Adipocyte (in vitro differentiated cells): ENCODE measurements at places on chromosomes 4 and X.

DNA sequence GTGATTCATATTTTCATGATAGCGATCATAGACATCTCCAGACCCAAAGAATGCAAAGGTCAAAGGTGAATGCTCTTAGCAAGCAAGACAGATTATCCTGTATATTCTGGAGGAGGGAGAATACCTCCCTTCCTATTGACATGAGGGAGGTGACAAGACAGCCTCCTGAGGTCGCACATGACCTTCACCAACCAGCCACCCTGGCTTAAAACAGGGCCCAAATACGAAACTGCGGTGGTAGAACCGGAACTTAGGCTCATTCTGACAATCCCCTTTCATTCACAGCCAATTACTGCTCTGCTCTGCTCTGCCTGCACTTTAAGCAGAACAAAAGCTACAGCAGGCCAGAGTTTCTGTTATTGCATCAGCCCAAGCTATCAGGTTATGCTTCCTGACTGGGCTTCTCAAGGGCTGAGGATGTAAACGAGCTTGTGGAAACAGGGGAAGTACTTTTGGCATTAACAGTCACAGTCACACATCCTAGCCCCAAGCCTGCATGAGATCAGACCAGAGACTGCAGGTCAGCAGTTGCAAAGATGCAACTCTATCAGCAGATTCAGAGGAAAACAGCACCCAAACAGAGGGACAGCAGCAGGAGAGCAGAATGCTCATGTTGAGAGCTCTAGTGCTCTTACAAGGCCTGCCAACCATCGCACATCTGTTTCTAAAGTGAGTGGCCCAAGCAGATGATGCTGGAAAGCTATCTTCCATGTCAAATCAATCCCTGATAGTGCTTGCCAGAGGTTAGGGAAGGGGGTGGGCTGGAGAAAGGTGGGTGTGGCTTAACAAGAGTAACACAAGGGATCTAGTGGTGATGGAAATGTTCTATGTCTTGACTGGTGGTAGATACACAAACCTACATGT is 51.3 kb upstream of the MAP3K15 start:
- DNase-seq: peak; percentile 60

GRCh38 chrX:629230-630006 is 1.2 kb upstream of the SHOX start:
- no peak for DNase-seq

DNA sequence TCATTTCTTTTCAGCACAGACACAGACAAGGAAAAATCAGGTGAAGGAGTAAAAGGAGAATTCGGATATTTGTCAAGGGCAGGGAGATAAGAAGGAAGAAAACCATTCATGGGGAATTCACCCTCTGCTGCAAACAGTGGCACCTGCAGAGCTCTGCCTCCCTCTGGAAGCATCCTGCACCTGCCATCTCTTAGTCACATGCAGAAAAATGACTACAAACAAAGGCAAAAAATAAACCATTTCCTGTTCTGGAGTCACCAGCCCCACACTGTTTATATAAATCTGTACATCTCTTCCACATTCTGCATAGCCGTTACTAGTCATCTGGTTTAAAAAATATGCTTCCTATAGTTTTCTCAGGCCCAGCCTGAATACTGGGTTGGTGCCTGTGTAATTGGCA is 205.3 kb downstream of the ARAP2 start:
- DNase-seq: no peak

DNA sequence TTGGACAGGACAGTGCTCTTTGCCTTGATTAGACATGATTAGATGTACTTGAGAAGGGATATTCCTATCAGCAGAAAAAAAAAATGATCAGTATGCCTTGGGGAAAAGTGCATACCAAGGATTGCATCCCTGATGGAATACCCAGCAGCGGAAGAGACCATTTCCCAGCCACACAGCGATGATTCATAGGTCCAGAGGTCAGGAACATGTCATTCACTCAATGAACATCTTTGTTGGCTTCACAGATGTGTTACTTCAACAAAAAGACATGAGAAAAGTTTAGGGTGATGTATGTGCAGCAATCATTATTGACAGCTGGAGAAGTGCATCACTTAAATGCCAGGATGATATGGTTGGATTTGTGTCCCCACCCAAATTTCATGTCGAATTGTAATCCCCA is 293.5 kb downstream of the ZNF674 start:
- peak; percentile 12 for DNase-seq

GRCh38 chr4:105426187-105426897 is 47.5 kb downstream of the PPA2 start:
- no peak for DNase-seq

- no peak for DNase-seq
These were observed 12.9 kb upstream of the ADH4 start for GRCh38 chr4:99156992-99157391.

DNA sequence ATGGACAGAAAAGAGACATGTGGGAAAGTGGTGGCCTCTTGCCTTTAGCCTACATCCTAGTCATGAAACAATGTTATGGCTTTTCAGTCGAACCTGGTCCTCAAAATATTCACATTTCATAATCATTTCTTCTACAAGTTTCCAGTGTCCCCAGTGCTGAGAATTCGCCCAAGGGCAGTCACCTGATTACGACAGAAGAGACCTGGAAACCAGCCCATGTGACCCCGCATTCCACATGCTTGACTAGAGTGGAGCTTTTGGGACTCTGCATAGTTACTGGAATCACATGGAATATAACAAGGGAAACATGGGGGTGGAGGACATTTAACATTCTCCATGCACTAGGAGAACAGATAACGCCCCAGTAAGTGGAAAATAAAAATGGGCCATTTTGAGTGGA is 100.1 kb downstream of the PPARGC1A start:
- DNase-seq: no peak

DNA sequence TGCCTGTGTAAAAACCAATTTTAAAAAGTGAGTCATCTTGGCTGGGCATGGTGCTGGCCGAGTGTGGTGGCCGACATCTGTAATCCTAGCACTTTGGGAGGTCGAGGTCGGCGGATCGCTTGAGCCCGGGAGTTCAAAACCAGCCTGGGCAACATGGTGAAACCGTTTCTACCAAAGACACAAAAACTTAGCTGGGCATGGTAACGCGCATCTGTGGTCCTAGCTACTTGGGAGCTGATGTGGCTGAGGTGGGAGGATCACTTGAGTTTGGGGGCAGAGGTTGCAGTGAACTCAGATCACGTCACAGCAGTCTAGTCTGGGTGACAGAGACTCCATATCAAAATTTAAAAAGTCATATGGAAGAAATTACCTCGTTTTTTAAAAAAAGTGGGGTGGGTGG is 7.6 kb downstream of the RLIM start:
- no peak for DNase-seq

DNA sequence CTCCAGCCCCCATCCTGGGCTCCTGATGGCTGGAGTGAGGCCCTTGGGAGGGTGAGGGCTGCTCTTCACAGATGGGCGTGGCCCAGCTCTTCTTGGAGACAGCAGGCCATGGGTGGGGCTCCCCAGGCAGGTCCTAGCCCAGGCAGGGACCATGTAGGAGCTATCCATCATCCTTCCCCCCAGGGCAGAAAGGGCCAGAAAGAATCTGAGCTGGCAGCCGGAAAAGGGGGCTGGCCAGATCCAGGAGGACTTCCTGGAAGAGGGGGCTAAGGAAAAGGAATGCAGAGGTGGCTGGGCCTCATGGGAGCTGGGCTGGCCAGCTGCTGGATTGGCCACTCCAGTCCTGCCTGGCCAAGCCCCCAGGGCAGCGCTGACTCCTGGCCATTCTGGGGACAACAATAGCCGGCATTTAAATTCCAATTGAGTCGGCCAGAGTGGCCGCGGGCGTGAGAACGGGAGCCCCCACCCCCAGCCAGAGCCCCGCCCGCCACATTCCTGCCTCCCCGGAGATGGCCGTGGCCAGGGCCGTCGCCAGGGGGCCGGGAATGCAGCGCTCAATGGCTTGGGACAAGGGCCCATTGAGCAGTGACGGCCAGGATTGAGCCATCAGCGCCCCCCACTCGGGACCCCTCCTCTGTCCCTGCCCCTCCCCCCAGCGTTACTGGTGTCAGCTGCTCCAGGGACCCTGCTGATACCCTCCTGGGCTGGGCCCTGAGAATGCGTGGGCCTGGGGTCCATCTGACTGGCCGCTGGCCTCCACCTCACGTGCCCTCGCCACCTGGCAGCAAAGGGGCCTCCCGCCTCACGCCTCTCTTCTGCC is 15.1 kb upstream of the FGFR3 start:
- DNase-seq: peak; percentile 60

GRCh38 chrX:106170318-106170717 is 2.2 kb downstream of the PWWP3B start:
- peak; percentile 29 for DNase-seq

DNA sequence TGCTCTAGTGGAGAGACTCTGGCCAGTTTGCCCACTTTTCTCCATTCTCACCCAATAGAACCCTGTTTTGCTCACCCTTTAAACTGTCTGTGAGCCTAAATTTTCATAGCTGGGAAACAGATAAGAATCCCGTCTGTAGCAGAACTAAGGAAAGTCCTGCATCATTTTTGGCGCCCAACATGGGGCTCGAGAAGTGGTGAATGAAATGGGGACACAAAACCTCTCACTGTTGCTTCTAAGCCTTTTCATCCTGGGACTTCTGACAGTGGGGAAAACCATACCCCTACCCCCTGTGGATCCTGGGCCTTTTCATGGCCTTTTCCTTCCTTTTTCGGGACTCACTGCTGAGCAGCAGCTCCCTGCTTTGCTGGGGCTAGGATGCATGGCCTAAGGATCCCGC is 189.9 kb downstream of the INPP4B start:
- DNase-seq: peak; percentile 15

DNA sequence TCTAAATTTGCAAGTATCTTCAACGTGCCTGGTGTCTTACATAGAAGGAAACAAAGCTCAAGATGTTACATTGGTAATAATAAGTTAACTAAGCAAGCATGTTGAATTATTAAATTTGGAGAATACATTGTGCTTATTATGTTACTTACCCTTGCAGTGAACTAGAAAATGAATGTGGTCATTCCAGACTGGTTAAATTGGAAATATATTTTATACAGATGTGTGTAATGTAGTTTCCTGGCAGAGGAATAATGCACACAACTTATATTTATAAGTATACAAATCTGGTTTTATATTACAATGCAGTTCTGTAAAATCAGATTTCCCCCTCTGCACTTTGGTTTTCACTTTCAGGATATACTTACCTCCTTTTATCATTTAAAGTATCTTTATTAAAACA is 159.9 kb upstream of the SLIT2 start:
- DNase-seq: peak; percentile 29

GRCh38 chr4:102819588-102820365 is 7.6 kb downstream of the UBE2D3 start:
- no peak for DNase-seq

- DNase-seq: no peak
These were observed 25.2 kb downstream of the BMX start for GRCh38 chrX:15525664-15526416.

DNA sequence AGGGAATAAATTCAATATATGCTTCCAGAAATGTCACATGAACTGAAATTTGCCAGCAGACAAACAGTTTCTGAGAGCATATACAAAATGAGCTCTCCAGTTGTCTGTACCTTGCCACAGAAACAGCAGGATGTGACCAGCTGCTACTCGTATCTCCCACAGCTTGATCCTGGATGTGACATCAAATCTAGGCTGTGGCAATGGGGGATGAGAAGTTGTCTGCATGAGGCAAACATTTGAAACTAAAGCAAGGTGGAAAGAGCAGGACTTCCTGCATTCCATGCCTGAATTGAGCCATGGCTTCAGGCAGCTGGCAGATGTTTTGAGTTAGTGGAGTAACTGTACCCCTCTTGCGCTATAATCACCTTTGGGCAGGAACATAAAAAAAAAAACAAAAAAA is 1724.0 kb downstream of the RPA4 start:
- no peak for DNase-seq

GRCh38 chr4:16196482-16197393 is 29.5 kb downstream of the TAPT1 start:
- DNase-seq: peak; percentile 85

DNA sequence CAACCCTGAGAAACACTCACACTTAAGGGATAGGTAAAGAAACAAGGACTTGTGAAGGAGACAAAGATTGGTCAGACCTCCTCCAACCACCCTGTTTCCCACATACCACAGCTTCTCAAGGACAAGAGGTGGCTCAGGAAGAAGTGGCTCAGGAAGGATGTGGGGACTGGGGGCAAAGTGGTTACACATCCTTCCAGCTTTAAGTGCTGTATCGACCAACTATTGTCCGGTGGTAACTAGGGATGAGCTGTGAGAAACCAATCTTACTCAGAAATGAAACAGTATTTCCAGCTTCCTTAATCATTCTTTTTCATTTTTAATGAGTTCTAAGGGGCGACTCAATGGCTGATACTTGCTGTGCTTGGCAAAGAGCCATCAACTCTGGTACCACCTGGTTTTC is 8.5 kb upstream of the LHFPL1 start:
- no peak for DNase-seq

GRCh38 chrX:1734806-1735205 is 119.9 kb downstream of the ASMT start:
- no peak for DNase-seq

DNA sequence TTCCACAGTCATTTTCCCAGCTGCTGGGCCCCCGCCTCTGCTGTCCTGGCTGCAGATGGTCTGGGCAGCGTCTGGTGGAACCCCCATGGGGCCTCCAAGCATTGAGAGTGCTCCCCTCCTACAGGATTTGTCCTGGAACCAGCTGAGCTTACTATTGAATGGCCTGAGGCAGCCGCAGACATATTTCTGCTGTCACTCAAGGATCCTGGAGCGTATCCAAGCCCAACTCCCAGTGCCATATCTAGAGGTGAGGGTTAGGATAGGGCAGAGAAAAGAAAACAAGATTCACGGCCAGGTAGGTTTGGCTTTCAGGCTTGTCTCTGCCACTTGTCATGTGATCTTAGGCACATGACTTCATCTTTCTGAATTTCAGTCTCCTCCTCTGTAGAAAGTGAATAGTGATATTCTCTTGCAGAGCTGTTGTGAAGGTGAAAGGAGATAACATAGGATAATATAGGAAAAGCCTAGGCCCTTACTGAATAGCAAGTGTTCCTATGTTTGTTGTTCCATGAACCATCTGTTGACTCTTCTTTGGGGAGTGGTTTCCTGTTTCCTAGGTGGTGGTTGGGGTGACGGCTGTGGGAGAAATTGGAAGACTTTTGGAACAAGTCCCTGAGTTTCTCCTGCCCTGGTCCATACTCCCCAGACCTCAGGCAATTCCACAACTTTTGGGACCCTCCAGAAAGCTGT is 52.3 kb downstream of the SEPSECS start:
- no peak for DNase-seq

DNA sequence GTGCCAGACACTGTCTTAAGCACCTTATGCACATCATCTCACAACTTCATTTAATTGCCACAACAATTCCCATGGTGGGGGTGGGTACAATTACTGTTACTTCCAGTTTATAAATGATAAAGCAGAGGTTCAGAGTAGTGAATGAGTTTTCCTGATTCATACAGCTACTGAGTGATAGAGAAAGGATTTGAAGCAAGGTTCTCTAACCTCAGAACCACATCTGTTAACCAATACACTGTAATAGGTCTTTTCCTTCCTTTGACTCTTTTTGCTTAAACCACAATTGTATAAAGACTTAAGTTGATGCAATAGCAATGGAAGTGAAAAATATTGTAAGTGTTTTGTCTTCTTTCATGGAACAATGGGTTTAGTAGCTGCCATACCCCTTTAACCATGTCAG is 43.5 kb upstream of the PAK3 start:
- no peak for DNase-seq
